ENCODE measurements at places on chromosomes 1 and 21.
A peak's percentile ranks its signal among the peaks of the same experiment; 100 is the strongest.

DNA sequence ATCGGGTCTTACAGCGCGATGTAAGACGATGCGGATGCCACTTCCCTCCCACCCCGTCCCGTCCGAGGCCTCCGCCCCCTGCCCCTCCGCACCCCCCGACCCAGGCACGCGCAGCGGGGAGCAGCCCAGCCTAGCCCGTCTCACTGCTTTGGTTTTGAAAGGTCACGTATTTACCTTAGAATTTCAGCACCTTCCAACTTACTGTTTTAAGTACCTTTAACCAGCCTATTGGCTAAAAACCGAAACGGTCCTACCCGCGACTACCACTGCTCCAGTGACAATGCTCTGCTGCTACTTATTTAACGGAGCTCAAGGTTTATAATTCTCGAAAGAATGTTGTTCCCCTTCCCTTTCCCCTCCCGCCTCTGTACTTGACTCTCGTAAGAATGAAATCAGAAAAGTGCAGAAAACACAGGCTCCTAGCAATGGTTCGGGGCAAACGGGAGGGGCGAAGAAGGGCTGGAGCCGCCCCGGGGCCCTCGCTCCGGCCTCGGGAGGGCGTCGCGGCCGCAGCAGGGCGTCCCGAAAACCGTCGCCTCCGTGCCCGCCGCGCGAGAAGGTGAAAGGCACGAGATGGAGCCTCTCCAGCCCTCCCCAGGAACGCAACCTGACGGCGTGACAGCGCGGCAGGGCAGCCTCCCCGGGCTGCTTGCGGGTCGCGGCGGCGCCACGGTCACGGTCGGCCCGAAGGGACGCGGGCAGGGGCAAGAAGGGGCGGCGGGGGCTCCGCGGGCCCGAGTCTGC, 667 bp downstream of the TMEM50B start:
- DNase-seq: peak; percentile 49

GRCh38 chr1:231264642-231265041, 23.6 kb downstream of the GNPAT start:
- DNase-seq: no peak

DNA sequence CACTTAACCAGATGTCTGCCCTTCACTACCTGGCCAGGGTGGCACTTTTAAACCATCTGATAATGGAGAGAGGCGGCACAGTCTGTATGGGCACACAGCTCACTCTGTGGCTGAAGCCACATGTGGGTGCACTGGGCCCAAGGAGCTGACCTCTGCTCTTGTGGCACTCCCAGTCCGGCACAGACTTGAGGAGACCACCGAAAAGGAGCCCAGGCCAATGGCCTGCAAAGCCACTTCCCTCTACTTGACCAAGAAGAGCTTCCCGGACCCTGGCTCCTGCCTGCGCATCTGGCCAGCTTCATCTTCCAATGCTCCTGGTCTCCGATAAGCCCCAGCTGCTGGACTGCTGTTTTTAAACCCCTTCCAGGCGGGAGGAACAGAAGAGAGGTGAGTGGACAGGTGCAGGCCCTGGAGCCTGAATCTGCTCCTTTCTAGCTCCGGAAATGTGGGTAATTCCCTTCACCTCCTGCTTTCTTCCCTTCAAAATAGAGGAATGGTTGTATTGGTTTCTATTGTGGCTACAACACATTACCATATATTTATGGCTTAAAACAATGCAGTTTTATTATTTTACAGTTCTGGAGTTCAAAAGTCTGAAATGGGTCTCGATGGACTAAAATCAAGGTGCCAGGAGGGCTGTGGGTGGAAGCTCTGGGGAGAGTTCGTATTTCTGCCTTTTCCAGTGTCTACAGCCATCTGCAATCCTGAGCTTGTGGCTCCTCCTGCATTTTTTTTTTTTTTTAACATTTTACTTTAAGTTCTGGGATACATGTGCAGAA, 11.6 kb downstream of the GNG4 start:
- no peak for DNase-seq

DNA sequence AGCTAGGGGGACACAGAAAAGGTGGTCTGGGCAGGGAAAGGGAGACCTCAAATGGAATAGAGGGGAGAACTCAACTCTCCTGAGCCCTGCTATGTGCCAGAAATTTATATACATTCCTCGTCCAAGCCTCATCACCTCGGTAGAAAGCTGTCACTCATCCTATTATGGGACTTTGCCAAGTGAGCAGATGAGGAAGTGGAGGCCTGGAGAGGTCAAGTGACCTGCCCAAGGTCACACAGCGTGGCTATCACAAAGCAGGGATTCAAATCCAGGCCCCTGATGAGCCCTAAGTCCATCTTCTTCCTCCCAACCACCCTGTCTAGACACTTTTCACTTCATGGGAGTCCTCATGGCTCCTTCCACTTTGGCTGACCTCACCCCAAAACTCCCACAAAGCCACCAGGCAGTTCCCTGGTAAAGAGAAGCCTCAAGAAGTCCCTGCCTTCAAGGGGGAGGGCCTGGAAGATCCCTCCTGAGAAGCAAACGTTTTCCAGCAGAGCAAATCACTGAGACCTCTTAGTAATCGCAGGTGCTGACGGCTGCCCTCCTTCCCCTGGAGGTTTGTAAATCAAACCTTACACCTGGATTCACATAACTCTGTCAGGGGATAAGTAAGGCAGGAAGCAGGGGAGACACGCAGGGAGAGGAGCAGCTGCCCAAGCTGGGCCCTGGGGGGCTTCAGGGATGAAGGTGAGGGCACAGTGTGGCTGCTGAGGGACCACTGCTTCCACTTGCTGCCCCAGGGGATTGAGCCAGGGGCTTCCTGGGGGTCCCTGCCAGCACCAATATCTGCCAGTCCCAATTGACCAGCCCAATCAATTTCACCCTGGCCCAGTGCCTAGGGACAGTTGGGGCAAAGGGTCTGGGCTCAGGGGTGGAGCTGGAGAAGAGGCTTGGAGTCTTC, 351.2 kb downstream of the MATN1 start:
- no peak for DNase-seq

GRCh38 chr1:178501705-178502329, 5.1 kb upstream of the CLEC20A start:
- peak; percentile 74 for DNase-seq

DNA sequence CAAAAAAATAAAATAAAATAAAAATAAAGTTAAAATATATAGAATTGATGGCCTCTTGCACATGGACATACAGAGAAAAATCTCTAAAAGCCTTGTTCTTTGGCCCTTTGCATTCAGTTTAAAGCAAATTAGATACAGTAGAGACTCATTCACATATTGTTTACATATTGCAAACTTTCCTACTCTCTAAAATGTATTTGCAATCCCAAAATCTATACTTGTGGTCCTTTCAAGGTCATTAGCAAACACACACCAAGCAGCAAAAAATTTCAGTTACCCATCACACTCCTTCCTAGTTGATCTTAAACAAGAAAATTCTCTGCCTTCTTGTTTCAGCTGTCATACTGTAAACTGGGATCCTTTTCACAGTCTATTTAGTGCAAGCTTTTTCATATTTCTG, 61.0 kb upstream of the SLC44A3 start:
- no peak for DNase-seq

- DNase-seq: no peak
Observed at GRCh38 chr1:25105836-25106235, 126.5 kb downstream of the SYF2 start.

- no peak for DNase-seq
Observed at GRCh38 chr1:207964195-207964966, 53.5 kb upstream of the CD34 start.

- DNase-seq: peak; percentile 71
Observed at GRCh38 chr1:41678111-41678878, 193.8 kb upstream of the EDN2 start.

GRCh38 chr1:167746013-167746672, 24.4 kb downstream of the MPZL1 start:
- DNase-seq: no peak

DNA sequence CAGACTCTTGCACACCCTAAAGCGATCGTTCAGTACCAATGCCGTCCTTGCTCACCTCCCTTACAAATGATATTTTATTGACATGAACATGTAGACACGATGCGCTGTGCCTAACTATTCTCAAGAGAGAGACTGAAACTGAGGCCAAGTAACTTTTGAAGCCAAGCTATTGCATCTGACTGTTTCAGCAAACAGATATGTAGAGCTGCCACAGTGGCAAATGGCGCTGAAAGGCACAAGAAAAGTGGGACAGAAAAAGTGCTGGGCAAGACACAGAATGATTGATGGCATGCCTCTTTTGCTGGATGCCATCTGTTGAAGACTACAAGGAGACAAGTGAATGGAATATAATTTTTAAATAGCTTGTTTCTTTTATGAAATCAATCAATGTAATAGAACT, 1157.2 kb upstream of the ADGRL4 start:
- no peak for DNase-seq

DNA sequence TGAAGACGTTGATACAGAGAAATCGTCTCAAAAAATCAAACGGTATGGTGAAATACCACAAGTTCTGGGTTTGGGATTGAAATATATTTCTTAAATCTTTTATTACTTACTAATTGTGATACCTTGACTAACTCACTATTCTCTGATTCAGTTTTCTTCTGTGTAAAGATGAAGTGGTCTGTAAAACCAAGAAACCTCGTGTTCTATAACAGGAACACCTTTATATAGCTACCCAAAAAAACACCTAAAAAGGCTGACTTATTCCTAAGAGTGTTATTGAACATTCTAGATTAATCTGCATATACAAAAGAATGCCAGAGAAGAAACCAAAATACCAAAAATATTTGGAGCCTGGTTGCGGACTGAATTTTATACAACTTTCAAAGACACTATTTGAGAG, 721 bp downstream of the LRRIQ3 start:
- no peak for DNase-seq

DNA sequence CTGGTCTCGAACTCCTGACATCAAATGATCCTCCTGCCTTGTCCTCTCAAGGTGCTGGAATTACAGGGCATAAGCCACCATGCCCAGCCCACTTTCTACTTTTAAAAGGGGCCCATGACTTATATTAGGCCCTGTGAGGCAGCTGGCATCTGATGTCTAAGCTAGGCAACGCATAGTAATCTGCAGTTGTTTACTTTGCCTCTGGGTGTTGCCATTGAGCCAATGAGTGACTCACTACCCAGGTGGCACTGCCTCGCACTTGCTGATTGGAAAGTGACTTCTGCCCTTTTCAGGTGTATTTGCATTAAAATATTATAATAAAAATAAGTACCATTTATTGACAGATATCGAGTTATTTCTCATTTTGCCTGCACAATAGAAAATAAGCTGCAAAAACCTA, 84.9 kb downstream of the KIF14 start:
- DNase-seq: no peak

DNA sequence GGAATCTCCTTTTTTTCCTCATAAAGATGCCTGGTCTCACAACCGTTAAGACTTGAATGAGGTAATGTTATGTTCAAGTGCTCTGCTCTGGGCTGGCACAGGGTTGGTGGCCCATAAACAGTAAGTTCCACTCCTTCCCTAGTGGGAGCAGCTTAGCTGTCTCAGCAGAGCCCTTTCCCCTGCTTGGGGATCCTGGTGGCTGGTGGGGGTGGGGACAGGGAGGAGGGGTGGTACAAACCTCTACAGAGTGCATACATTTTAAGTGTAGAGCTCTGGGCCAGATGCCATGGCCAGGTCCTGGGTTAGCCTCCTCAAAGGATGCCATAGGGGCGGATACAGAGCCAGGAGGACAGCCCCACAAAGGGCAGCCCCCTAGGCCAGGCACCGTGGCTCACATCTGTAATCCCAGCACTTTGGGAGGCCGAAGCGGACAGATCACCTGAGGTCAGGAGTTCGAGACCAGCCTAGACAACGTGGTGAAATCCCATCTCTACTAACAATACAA, 20.7 kb upstream of the PADI1 start:
- DNase-seq: no peak

GRCh38 chr1:7988576-7988975, 27.1 kb downstream of the PARK7 start:
- no peak for DNase-seq

DNA sequence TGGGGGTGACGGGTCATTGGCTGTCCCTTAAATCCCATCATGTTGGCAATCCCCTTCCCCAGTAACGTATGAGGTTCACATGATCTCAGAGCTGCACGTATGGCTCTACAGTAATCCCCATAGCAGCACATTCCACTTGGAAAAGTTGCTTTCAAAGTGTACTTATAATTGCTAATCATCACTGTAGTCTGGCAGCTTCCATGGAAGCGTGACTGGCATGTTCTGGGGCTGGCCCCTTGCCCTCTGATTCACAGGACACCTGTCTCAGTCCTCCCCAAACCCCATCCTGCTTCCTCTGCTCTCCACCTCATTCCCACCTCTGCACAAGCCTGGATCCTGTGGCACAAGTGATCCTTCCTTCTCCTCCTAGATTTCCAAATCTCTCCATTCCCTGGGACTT, 102.2 kb downstream of the TSEN15 start:
- no peak for DNase-seq

DNA sequence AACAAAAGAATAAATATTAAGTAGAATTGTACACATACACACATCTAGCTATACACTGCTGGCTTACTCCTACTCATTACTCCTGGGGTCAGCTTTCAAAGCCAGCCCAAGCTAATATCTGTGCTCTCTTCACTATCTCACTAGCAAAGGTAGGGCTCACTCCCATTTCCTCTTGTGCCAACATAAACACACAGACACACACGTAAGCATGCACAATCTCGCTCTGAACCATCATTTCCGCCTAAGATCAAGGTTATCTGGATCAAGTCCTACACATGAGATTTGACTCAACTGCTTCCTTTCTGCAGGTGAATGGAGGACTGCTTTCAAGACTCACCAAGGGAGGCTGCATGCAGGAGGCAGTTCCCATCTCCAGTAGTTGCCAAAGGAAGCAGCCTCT, 28.8 kb upstream of the MTMR11 start:
- DNase-seq: no peak

GRCh38 chr1:213366141-213366831, 315.2 kb downstream of the RPS6KC1 start:
- DNase-seq: no peak

- no peak for DNase-seq
Observed at GRCh38 chr1:98556521-98557158, 104.9 kb upstream of the SNX7 start.

- no peak for DNase-seq
Observed at GRCh38 chr1:158353303-158354075, at the start of gene CD1E. Gene CD1E, plus strand, starts transcription at chr1:158353894. Its CDS starts 95 bp downstream, at chr1:158353989.

- no peak for DNase-seq
Observed at GRCh38 chr1:172781513-172782140, 122.7 kb downstream of the FASLG start.

- DNase-seq: no peak
Observed at GRCh38 chr1:209353053-209353452, 230.5 kb upstream of the CAMK1G start.

GRCh38 chr1:184210031-184210430, 158.5 kb downstream of the TSEN15 start:
- peak; percentile 77 for DNase-seq

- no peak for DNase-seq
Observed at GRCh38 chr1:35603941-35604340, 30.8 kb downstream of the TFAP2E start.

DNA sequence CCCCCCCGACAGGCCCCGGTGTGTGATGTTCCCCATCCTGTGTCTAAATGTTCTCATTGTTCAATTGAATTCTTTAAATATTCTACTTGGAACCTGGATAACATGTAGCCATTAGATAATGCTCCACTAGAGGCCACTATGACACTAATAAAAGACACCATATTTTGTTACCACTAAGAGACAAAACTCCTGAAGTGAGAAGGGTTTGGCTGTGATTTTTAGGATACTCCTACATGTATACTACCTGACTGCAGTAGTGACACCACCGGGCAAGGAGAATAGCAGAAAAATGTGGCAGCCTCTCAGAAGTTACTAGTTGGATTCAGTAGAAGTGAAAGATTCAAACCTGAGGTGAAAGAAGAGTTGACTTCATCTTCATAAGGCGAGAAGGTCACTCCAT, 36.0 kb downstream of the F5 start:
- no peak for DNase-seq

GRCh38 chr1:35631396-35631795, 9.9 kb downstream of the PSMB2 start:
- DNase-seq: no peak

Measured in femur (tissue), 1 donor.